Spleen (tissue), 13 donors: ENCODE measurements at places on chromosomes 3 and 15.

DNA sequence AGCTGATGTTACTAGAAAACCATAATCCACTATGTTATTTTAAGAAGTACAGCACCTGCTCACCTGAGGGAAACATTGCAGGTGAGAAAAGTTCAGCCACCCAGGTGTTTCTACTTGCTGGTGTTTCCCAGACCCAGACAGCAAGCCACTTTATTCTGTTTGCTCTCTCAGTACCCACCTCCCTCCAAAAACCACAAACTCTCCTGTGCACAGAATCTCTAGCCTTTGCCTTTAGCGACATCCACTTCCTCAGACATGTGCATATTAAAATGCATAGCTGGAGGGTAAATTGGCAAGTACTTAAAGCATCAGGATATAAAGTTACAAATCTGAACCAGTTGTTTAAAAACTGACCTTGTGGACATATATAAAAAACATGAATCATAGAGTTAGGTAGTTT lies 36.7 kb downstream of the VGLL3 start:
- no peak for DNase-seq

GRCh38 chr3:13192471-13193213 lies 119.4 kb upstream of the IQSEC1 start:
- DNase-seq: peak; percentile 64

DNA sequence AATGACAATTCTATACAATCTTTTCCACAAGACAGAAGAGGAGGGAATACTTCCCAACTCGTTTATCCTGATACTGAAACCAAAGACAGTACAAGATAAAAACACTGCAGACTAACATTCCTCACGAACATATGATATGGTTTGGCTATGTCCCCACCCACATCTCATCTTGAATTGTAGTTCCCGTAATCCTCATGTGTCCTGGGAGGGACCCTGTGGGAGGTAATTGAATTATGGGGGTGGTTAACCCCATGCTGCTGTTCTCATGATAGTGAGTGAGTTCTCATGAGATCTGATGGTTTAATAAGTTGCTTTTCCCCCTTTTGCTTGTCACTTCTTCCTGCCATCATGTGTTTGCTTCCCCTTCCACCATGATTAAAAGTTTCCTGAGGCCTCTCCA lies 83.9 kb upstream of the PROK2 start:
- no peak for DNase-seq

- DNase-seq: no peak
Measured at GRCh38 chr15:78570710-78571109, 5.4 kb downstream of the CHRNA5 start.

DNA sequence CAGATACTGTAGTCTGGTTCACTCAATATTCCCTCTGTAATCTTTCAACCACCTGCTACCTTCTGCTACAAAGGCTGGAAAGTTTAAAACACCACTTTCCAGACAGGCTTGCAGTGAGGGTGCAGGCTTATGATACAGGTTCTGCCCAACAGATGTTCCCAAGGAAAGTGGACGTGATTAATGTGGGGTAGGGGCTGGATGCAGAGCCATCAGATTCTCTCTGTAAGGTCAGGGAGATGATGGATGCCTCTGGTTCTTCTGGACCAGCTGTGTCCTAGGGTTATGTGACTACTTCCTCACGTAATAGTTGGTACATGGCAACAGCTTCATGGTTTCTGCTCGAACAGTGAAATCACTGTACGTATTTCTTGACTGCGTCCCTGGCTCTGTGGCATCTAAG lies 11.1 kb downstream of the GPR176 start:
- DNase-seq: no peak

DNA sequence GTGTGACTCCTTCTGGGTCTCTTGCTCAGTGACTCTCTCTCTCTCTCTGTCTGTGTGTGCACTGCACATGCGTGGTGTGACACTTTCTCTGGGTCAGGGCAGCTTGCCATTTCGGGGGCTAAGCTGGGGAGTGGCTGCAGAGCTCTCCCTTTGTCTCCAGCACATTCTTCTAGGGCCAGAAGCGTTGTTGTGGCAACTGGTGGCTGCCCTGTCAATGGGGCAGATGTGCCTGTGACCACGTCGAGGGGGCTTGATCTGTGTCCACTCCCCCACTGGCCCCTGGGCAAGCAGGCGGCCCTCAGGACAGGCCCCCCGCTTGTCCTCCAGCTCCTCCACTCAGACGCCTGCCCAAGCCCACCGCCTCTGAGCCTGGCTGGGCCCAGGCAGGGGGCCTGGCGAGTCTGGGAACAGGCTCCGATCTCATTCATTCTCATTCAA lies 67.8 kb downstream of the WNT7A start:
- peak; percentile 41 for DNase-seq

DNA sequence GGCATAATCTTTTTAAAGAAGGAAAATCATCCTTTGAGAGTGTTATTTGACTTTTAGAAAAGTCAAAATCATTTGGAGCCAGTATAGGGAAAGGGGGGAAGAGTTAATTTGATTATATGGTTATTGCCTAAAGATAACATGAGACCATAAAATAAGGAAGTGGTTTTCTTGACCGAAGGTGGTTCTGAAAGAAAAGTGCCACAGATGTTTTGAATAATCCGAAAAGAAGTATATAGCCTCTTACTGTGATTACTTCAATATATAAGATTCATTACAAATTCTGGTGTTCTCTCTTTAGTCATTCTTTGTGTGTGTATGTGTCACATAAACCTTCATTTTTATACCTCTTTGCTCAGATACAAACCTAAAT lies 1.1 kb downstream of the DNAJB11 start:
- DNase-seq: no peak

GRCh38 chr15:23629234-23629805 lies 18.3 kb downstream of the MAGEL2 start:
- DNase-seq: no peak

DNA sequence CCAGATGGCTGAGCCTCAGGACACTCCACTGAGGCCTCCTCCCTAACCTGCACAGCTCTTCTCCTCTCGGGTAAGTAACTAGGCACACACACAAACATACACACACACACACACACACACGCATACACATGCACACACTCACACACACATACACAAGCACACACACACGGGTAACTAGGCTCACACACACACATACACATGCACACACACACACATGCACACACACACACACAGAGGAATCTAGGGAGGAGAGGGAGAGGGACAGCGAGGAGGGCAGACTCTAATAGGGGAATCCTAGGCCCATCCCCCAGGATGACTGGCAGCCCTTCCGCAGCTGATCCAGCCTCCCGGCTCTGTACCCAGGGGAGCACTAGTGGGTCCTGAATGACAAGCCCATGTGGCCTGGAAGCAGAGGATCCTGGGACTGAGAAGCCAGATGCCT lies 177.4 kb upstream of the LINGO1 start:
- no peak for DNase-seq

DNA sequence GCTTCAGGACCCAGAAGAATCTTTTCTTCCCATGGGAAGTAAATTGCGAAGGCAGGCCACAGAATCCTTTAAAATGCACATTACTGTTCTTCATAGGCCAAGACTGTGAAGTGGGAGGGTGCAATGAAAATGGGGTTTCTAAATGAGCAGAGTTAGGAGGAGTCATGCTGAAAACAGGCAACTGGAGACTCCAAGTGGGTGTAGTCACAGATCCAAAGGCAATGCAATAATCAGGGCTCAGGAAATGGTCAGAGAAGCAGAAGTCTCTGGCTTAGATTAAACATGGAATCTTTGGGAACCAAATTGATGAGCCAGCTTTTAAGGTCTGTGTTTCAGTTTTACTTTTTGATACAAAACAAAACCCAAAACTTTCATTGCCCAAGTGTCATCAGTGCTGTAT lies 37.6 kb downstream of the HHLA2 start:
- no peak for DNase-seq

GRCh38 chr3:141403576-141403975 lies 35.3 kb downstream of the ZBTB38 start:
- no peak for DNase-seq

DNA sequence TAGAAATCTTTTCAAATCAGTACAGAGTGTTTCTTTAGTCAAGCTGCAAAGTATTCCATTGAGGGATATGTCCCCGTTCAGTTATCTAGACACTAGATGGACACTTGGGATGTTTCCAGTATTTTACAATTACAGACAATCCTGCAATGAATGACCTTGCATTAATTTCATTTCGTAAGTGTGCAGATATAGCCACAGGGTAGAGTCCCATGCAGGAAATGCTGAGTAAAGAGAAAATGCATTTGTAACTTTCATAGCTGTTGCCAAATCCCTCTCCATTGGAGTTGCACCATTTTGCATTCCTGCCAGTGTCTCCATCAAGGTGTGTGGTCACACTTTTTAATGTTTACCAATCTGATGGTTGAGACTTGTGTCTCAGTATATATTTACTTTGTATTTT lies 92.5 kb downstream of the LIPC start:
- no peak for DNase-seq

DNA sequence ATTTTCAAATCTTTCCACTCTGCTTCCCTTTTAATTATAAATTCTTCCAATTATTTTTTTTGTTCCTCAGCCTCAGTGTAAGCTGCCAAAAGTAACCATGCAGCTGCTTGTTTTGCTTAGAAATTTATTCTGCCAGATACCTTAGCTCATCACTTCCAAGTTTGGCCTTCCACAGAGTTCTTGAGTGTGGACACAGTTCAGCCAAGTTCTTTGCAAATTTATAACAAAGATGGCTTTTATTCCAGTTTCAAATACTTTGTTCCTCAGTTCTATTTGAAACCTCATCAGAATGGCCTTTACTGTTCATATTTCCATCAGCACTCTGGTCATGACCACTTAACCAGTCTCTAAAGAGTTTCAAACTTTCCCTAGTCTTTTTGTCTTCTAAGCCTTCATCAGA lies 10.3 kb downstream of the RTP1 start:
- DNase-seq: no peak

- peak; percentile 81 for DNase-seq
Measured at GRCh38 chr15:28098766-28099554, at the start of gene OCA2. OCA2 (minus strand) TSS chr15:28099315; CDS start chr15:28081874, 17,441 bp downstream.

- DNase-seq: no peak
Measured at GRCh38 chr3:190444006-190444405, 5.7 kb downstream of the TMEM207 start.

DNA sequence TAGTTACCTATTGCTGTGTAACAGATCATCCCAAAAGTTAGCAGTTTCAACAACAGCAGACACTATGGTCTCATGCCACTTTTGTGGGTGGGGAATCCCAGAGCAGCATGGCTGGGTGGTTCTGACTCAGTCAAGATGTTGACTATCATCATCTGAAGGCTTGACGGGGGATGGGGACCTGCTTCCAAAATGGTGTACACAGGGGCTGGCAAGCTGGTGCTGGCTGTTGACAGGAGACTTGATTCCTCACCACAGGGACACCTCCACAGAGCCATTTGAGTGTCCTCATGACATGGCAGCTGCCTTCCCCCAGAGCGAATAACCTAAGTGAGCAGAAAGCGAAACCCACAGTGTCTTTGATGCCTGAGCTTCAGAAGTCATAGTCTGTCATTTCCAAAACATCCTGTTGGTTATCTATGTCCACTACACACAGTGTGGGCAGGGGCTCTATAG lies 19.1 kb downstream of the DNAJB8 start:
- DNase-seq: no peak

DNA sequence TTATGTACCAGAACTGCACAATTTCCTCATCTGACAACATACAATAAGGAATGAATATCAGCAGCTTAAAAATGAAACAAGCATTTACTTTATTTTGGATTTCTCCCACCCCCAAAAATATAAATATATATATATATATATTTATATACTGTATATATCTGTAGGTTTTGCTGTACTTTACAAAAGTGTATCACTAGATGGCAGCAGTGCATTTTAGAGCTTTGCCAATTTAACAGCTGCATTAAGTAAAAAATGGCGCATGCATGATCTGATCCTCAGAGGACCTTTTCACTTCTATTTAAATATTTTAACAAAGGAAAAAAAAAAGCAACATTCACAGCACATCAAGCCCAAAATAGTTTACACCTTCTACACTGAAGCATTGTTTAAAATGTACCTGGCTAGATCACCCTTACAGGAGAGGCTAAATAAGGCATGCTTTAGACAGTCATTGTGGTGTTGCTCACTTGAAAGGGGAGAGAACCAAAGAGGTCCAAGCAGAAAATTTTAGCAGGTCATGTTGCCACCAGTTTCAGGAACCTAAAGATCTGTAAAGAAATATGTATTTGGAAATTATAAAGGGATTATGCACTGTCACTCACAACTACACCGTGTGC lies 72.6 kb downstream of the NPTN start:
- no peak for DNase-seq

- DNase-seq: no peak
Measured at GRCh38 chr15:23565395-23566070, at the start of gene MKRN3. MKRN3 (plus strand) TSS chr15:23565674; CDS start chr15:23565783, 109 bp downstream.

- peak; percentile 79 for DNase-seq
Measured at GRCh38 chr15:77027697-77028450, 32.9 kb downstream of the PSTPIP1 start.

DNA sequence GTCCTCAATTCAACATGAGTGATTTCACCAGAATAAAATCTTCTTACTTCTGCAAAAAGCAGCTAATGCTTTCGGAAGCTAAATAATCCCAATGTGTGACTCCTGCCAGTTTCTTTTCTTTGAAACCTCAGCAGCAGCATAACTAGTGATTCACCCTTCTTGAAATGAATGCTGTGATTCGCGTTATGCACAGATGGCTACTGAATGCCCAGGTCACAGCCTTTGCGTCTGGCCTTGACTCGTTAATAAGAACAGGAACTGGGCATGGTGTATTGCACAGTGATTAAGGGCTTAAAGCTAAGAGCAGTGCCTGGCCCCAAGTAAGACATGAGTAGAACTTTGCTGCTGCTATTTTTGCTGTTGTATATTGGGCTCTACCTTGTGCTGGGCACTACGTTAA lies 19.0 kb downstream of the CGNL1 start:
- no peak for DNase-seq

DNA sequence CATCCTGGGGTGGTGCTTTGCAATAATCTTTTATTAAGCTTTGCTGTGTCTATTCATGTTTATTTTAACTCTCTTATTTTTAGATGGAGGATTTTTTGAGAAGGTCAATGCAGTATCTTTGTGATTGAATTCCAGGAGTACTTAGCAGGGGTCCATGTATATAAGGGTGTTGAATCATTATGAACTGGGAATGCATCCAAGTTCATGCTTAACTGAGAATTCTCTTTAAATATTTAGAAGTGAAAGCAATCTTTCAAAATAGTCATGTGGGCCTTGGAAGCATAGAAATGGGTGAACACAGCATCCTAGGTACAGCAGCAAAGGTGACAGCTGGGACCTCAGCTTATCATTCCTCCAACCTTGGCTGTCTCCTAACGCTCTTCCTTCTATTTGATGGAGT lies 27.3 kb downstream of the SPTSSB start:
- no peak for DNase-seq
